ENCODE measurements at places on chromosomes 2 and 18.

- no peak for DNase-seq
Observed at GRCh38 chr2:54599914-54600313, 123.5 kb upstream of the EML6 start.

- no peak for DNase-seq
Observed at GRCh38 chr18:9239720-9240119, 94.9 kb upstream of the TWSG1 start.

GRCh38 chr2:159803235-159803962 is 5.4 kb upstream of the CD302 start:
- no peak for DNase-seq

DNA sequence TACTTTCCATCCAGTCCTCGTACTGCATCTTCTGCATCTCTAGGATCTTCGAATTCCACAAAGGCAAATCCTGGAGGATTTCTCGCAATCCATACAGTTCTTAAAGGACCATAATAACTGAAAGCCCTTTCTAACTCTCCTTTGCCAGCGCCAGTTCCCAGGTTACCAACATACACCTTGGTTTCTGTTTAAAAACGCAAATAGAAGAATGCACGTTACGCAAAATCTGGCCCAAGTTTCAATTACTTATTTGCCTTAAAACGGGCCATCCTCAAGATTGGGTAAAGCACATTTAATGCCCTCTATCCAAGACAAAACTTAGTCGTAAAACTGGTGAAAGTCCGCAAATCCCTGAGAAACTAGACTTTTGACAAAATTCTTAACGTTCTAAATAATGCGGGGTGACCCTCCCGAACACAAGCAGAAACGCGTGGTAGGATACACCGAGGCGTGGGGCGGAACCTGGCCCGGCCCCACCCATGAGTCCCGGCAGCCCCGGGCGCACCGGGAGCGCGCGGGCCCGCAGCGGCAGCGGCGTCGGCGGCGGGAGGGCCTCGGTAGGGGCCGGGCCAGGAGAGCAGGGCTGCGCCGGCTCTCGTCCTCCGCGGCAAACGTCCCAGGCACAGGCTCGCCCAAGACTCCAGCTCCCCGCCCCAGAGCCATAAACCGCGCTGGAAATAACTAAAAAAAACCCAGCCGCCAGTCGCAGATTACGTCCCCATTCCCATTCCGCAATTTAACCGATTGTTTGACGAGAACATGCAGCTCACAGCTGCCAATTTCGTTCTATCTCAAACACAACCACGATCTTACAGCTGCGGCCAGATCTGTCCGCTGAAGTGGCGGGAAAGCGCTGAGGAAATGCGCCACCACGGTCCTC is 910 bp downstream of the SRSF7 start:
- no peak for DNase-seq

GRCh38 chr2:226673314-226673723 is 126.3 kb downstream of the IRS1 start:
- no peak for DNase-seq

Data from HepG2 (cell line).